Muscle of arm (tissue), 14 donors: ENCODE measurements at places on chromosomes 12 and 14. TPM values are rescaled to one million over a fixed set of nuclear protein-coding genes. Genes with fewer than 3 reads are reported as not detected.

GRCh38 chr14:64421166-64421565 is 33.0 kb downstream of the MTHFD1 start:
- DNase-seq, result no peak

FAR2 gene
- polyA plus RNA-seq, result 52.9 TPM

DNA sequence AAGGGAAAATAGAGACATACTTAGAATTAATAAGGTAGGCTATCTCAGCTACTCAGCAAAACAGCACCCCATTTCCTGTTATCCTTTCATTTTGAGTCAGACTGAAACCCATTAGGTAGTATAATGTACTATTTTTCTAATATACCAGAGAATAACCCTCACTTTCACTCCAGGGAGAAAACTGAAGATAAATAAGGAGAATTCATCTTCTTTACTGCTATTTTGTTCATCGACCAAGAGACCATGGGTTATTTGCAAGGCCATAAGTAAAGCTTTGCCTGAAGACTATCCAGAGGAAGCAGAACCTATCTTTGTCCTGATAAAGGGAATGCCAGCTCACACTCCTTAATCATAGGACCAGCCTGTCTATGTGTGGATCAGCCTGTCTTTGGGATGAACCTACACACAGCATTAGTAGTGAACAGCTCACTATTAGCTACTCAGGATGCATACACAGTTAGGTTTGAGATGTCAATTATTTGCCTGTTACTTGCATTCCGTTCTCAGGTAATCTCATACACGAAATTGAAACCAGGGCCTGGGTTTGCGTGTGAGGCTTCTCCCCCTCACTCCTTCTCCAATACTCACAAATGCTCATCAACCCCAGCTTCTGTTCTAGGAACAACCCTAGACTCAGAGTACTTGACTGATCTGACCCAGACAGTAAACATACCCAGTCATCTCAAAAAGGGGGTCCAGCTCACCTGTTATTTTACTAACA is 124.4 kb downstream of the DAD1 start:
- DNase-seq, result no peak

SELPLG gene
- polyA plus RNA-seq, result 4.0 TPM

FBLN5 gene
- not detected for polyA plus RNA-seq
